ENCODE measurements at places on chromosomes 16 and 17. TPM values are rescaled to one million over a fixed set of nuclear protein-coding genes. Genes with fewer than 3 reads are reported as not detected.

DNA sequence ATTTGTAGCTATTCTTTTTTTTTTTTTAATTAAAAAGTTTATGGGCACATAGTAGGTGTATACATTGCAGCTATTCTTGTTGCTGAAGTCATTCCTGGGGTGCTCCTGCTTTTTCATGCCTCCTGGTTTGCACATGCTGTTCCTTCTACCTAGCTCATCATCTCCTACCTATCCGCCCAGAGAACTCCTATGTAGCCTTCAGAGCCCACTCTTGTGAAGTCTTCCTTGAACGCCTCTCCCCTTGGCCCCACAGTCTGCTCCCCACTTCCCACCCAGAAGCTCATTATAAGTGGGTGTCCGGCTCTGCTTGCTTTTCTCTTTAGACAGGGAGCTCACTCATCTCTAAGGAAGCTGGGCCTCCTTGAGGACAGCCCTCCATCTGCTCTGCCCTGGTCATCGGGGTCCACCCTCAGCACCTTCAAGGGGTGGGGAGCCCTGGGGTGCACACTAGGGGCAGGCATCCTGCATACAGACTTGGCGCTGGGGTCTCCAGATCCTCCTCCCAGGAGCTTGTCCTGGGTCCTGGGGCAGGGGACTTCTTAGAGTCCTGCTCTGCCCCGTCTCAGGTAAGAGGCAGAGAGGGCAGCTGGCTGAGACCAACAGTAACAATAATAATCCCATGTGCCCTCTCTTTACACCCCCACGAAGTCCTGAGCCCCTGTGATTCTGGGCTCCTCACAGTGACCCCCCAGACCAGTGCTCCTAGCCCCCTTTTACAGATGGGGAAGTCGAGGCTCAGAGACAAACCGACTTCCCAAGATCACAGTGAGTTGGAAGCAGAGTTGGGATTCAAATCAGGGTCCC is 3.5 kb upstream of the B9D1 start:
- H3K4me1 ChIP-seq = peaks cover 31% of the 10 kb centered on the region
- H3K36me3 ChIP-seq = no peaks in the 10 kb centered on the region
- H3K4me3 ChIP-seq = no peak overlapping the region

GRCh38 chr17:36858119-36859002 is 78.9 kb upstream of the LHX1 start:
- no peaks in the 10 kb centered on the region for H3K36me3 ChIP-seq
- no peak for DNase-seq
- no peak overlapping the region for H3K27ac ChIP-seq
- no peak overlapping the region for H3K4me3 ChIP-seq
- H3K27me3 ChIP-seq = no peaks in the 10 kb centered on the region

DNA sequence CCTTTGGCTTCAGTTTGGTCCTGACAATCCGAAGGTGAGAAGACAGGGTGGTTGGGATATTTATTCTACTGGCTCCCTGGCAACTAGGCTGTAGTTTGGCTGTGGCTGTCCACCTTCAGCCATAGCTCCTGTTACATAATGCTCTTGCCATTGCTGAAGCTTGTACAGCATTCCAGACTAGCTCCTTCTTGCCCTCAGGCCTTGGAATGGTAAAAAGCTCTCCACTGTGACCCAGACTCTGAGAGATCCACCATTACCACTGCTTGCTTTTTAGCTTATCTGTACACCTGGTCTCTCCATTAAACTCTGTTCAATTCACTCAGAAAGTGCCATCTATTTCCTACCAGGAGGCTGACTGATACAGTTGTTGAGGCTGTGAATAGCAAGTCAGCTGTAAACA is 231.8 kb upstream of the MON1B start:
- H3K27me3 ChIP-seq = no peaks in the 10 kb centered on the region
- no peaks in the 10 kb centered on the region for H3K4me1 ChIP-seq
- DNase-seq = no peak

DNA sequence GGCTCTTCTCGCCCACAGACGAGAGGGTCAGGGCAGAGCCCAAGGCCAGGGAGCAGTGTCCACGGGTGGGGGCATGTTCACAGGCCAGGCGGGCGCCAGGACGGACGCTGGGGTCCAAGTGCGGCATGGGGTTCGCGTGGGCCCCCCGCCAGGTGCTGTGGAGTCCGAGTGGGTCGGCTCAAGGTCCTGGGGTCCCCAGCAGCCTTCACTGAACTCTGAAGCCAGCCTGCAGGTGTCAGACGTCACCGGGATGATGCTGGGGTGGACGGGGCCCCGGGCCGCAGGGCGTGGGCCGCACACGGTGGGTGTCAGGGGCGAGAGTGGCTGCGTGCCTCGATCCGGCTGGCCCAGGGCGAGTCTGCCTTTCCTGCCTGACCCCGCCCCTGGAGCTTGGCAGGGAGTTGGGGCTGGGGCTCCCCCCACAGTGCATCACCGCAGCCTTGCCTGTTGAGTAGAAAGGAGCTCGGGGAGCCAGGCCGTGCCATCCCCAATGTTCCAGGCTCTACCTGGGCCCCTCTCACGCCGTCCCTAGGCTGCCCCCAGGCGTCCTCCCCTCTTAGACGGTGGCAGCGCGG is 19.0 kb downstream of the CACNA1H start:
- H3K27me3 ChIP-seq = no peaks in the 10 kb centered on the region
- H3K4me1 ChIP-seq = no peaks in the 10 kb centered on the region
- H3K36me3 ChIP-seq = no peaks in the 10 kb centered on the region
- DNase-seq = no peak
- no peak overlapping the region for H3K4me3 ChIP-seq
- H3K27ac ChIP-seq = no peak overlapping the region

SEPTIN1 gene
- total RNA-seq = 198 TPM

NXN gene
- total RNA-seq = 0.55 TPM

DNA sequence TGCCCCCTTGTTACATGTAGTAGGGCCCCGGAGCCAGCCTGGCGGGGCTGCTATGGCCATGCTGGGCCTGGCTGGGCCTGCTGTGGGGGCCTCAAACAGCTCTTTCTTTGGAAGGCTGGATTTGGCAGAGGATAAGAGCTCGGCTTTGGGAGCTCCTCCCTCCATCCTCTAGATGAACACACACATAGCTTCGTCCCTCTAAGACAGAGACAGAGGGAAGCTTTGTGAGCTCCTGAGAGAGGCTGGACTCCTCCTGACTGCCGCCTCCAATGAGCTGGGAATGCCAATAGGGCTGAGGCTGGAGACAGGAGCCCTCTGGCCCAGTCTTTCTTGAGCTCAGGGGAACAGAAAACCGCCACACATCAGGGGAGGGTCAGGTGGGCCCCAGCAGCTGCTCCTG is 37.3 kb upstream of the CDC42EP4 start:
- H3K27ac ChIP-seq = no peak overlapping the region
- no peaks in the 10 kb centered on the region for H3K36me3 ChIP-seq
- no peaks in the 10 kb centered on the region for H3K4me1 ChIP-seq
- no peak for DNase-seq
- H3K27me3 ChIP-seq = no peaks in the 10 kb centered on the region

- H3K4me1 ChIP-seq = peaks cover 7% of the 10 kb centered on the region
- H3K36me3 ChIP-seq = no peaks in the 10 kb centered on the region
- no peak overlapping the region for H3K4me3 ChIP-seq
Measured at GRCh38 chr17:4768298-4768697, 3.4 kb upstream of the TM4SF5 start.

ZDHHC1 gene
- total RNA-seq = not detected

- H3K4me3 ChIP-seq = peak overlapping the region; percentile 43
- H3K27ac ChIP-seq = peak overlapping the region; percentile 19
- no peaks in the 10 kb centered on the region for H3K27me3 ChIP-seq
- H3K36me3 ChIP-seq = peaks cover 18% of the 10 kb centered on the region
Measured at GRCh38 chr17:82050152-82050760, 1.4 kb downstream of the RFNG start.

LCMT1 gene
- 37.9 TPM for total RNA-seq

GRCh38 chr17:81228420-81228819 is 5.7 kb upstream of the CEP131 start:
- H3K27me3 ChIP-seq = no peaks in the 10 kb centered on the region
- H3K4me1 ChIP-seq = peaks cover 6% of the 10 kb centered on the region
- no peak overlapping the region for H3K27ac ChIP-seq
- no peak overlapping the region for H3K4me3 ChIP-seq

GRCh38 chr17:32584792-32585191 is 98.0 kb downstream of the CDK5R1 start:
- no peaks in the 10 kb centered on the region for H3K4me1 ChIP-seq
- no peaks in the 10 kb centered on the region for H3K27me3 ChIP-seq
- no peak overlapping the region for H3K27ac ChIP-seq

ALOX12 gene
- not detected for total RNA-seq

CRK gene
- 32.1 TPM for total RNA-seq

NSRP1 gene
- total RNA-seq = 31.5 TPM

- H3K4me3 ChIP-seq = no peak overlapping the region
- no peak overlapping the region for H3K27ac ChIP-seq
- DNase-seq = peak; percentile 64
- peaks cover 9% of the 10 kb centered on the region for H3K4me1 ChIP-seq
- H3K27me3 ChIP-seq = no peaks in the 10 kb centered on the region
Measured at GRCh38 chr16:4330277-4330874, 14.5 kb downstream of the GLIS2 start.

DNA sequence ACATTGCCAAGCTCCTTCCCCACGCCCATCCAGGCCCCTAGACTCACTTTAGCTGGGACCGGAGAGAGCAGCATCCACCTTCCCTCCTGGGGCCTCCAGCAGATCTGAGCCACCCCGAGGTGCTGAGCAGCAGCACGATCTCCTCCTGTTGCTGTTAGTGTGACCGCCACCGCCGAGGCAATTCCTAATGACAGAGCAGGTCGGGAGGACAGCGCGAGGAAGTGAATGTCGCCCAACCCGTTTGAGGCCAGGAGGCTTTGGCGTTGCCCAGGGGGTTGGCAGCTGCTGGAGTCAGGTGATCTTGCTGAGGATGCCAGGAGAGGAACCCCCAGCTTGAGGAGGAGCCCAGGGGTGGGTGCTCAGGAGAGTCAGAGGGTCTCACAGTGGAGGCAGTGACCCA is at the start of gene RNF222:
Gene RNF222 (minus strand): TSS at position 192 of the 400 bp plus-strand sequence. CDS start 4,366 bp downstream, outside the sequence.
- peaks cover 19% of the 10 kb centered on the region for H3K4me1 ChIP-seq
- H3K27me3 ChIP-seq = peaks cover 13% of the 10 kb centered on the region
- no peak within 1 kb of the TSS for H3K27ac ChIP-seq
- no peak for DNase-seq
- H3K4me3 ChIP-seq = no peak within 1 kb of the TSS

GRCh38 chr17:27577121-27577761 is 53.7 kb upstream of the LGALS9 start:
- H3K4me1 ChIP-seq = peaks cover 11% of the 10 kb centered on the region
- no peak overlapping the region for H3K27ac ChIP-seq
- H3K36me3 ChIP-seq = no peaks in the 10 kb centered on the region
- no peak overlapping the region for H3K4me3 ChIP-seq

MYH2 gene
- total RNA-seq = not detected

GRCh38 chr17:63140255-63140654 is 174.2 kb downstream of the TANC2 start:
- no peaks in the 10 kb centered on the region for H3K4me1 ChIP-seq
- no peaks in the 10 kb centered on the region for H3K36me3 ChIP-seq
- no peak for DNase-seq

DNA sequence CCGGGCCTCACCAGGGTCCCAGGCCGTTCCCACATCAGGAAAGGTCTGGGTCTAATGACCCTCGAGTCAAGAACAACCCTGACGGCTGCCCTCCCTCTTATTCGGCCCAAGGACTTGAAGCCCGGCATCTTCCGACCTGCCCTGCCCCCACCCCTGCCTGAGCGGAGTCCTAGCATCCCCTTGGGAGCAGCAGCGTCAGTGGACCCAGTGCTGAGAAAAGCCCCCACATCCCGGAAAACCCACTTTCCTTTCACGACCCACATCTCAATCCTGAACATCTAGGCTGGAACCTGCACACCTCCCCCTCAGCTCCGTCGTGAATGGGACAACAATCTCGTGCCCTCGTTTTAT is 769 bp downstream of the TMEM88 start:
- H3K36me3 ChIP-seq = peaks cover 10% of the 10 kb centered on the region
- no peak for DNase-seq
- H3K4me1 ChIP-seq = peaks cover 45% of the 10 kb centered on the region
- no peaks in the 10 kb centered on the region for H3K27me3 ChIP-seq

GRCh38 chr16:717450-718245 is 2.7 kb downstream of the METRN start:
- H3K27ac ChIP-seq = no peak overlapping the region
- peaks cover 40% of the 10 kb centered on the region for H3K4me1 ChIP-seq
- no peak overlapping the region for H3K4me3 ChIP-seq

GRCh38 chr17:13704333-13704732 is 102.6 kb upstream of the HS3ST3A1 start:
- DNase-seq = no peak
- H3K4me1 ChIP-seq = no peaks in the 10 kb centered on the region
- no peaks in the 10 kb centered on the region for H3K27me3 ChIP-seq

GRCh38 chr16:69404275-69404805 is 18.5 kb upstream of the TERF2 start:
- H3K4me1 ChIP-seq = no peaks in the 10 kb centered on the region
- H3K27me3 ChIP-seq = no peaks in the 10 kb centered on the region
- H3K27ac ChIP-seq = no peak overlapping the region
- H3K4me3 ChIP-seq = no peak overlapping the region
- no peak for DNase-seq

DNA sequence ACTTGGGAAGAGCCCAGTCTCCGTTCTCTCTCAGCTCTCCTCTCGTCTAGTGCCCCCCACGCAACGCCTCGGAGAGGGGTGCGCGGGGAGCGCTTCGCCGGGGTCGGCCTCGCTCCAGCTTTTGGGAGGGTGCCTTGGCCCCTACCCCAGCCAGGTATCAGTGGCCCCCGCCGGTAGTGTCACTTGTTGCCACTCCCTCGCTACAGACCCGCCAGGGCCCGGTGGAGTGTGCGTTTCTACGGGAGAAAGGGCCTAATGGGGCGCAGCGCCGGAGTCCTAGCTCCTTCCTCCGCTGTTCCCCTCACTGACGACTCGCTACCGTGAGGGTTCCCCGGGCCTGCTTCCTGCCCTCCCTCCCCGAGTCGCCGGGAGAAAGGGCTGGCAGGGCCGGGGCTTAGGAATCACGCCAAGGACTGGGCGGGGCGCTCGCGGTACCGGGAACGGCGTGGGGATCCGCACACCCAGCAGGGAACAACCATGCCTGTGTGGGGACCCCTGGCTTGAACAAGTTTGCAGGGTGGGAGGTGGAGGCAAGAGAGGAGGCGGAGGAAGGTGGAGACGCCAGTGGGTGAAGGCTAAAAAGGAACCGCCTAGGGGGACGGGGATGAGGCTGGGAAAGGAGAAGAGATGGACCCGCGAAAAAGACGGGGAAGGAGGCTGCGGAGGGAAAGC is 997 bp upstream of the CDH11 start:
- no peaks in the 10 kb centered on the region for H3K4me1 ChIP-seq
- H3K4me3 ChIP-seq = no peak overlapping the region
- no peak for DNase-seq
- no peak overlapping the region for H3K27ac ChIP-seq
- no peaks in the 10 kb centered on the region for H3K27me3 ChIP-seq
- H3K36me3 ChIP-seq = no peaks in the 10 kb centered on the region

MILR1 gene
- 0.90 TPM for total RNA-seq

GRAPL gene
- 74.6 TPM for total RNA-seq
